ENCODE measurements at places on chromosomes 7 and 10.

DNA sequence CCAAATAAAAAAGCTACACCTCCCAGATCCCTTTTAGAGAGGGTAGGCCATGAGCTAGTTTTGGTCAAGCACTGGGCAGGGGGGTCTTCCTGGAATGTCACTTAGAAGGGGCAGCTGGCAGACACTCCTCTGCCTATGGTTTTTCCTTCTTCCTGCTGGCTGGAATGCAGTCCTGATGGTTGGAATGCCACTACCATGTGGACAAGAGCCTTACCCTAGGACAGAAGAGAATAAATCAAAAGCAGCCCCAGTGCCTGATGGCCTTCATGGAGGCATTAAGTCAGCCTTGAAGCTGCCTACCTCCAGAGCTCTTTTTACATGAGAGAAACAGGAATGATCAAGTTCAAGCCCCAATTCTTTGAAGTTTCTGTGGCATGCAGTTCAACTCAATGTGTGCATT lies 43.5 kb upstream of the SORBS1 start:
- DNase-seq = no peak

GRCh38 chr10:24814568-24815313 lies 91.1 kb upstream of the ARHGAP21 start:
- DNase-seq = no peak

GRCh38 chr7:42156291-42156865 lies 80.6 kb downstream of the GLI3 start:
- DNase-seq = peak; percentile 13

GRCh38 chr10:34153663-34154382 lies 661.3 kb downstream of the PARD3 start:
- DNase-seq = no peak

- no peak for DNase-seq
These were observed 7.4 kb downstream of the ELFN1 start for GRCh38 chr7:1677206-1678080.

GRCh38 chr10:8534096-8534495 lies 479.6 kb downstream of the GATA3 start:
- no peak for DNase-seq

DNA sequence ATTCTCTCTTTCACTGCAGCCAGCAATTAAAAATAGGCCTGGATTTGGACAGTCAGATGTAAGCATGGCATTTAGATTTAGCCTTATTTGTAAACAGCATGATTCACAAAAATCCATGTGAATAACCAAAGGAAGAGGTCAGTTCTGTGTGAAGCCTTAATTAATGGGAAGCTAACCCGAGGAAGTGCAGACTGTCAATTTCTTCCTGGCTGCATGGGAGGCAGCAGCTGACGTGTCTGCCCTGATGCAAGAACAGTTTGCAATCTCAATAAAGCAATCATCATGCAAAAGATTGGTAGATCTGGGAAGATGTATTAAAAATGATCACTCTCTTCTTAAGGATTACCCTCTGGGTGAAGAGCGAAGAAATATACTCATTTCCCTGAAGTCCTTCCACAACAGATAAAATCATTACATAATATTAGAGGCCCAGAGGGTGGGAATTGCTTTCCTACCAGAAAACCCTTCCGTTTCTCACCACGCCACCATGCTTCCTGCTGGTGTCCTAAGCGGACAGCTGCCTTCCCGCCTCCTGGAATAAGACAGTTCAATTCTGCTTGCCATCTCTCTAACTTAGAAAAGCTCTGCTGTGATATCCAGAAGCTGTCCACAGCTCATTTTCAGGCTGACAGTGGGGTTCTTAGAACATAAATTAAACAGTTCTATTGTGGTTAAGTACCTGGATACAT lies 526.7 kb upstream of the NRP1 start:
- no peak for DNase-seq

DNA sequence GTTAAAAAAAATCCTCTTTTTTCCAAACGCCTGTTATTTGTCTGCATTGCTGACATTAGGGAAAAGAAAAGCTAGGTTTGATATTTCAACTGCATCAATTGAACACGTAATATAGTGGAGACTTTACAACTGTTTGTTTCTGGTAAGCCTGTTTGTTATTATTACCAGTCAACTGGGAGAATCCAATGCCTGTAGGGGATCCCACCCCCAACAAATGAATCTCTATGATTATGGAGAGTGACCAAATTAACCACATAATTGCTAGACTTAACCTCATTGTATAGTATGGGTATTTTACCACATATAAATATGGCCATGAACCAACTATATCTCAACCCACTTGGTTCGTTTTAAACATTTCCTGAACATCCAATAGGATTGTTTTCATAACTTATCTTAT lies 216.1 kb downstream of the TWIST1 start:
- DNase-seq = no peak

GRCh38 chr10:113045147-113046055 lies 95.4 kb downstream of the TCF7L2 start:
- peak; percentile 74 for DNase-seq

DNA sequence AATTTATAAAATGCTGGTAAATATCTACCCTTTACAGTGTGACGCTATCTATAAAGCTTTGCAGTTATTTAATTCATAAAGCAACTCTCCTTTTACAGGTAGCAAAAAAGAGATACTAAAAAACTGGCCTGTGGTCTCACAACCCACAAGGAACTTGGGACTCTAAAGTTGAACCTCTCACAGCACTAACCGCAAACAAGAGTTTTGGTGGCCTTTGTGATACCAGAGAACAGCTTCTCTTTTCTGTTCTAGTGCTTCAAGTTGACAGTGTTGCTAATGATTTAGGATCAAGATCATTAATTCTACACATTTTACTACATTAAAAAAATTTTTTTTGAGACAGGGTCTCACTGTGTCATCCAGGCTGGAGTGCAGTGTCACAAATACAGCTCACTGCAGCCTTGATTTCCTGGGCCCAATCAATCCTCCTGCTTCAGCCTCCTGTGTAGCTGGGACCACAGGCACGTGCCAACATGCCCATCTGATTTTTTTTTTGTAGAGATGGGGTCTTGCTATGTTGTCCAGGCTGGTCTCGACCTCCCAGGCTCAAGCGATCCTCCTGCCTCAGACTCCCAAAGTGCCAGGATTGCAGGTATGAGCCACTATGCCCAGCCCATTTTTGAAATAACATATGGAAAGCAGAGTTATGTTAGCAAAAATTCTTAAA lies 56.0 kb upstream of the ST8SIA6 start:
- no peak for DNase-seq

GRCh38 chr10:49162761-49163310 lies 25.4 kb downstream of the TMEM273 start:
- no peak for DNase-seq
